BJ (cell line): ENCODE measurements at places on chromosomes 11 and 22. TPM values are rescaled to one million over a fixed set of nuclear protein-coding genes. Genes with fewer than 3 reads are reported as not detected.

The PTGDR2 gene
- polyA plus RNA-seq: 0.02 TPM in 2 replicates

GRCh38 chr11:16923987-16924386, 90.2 kb downstream of the PLEKHA7 start:
- no peak for DNase-seq

- DNase-seq: no peak
Observed at GRCh38 chr22:32799496-32799895, 2.0 kb upstream of the TIMP3 start.

DNA sequence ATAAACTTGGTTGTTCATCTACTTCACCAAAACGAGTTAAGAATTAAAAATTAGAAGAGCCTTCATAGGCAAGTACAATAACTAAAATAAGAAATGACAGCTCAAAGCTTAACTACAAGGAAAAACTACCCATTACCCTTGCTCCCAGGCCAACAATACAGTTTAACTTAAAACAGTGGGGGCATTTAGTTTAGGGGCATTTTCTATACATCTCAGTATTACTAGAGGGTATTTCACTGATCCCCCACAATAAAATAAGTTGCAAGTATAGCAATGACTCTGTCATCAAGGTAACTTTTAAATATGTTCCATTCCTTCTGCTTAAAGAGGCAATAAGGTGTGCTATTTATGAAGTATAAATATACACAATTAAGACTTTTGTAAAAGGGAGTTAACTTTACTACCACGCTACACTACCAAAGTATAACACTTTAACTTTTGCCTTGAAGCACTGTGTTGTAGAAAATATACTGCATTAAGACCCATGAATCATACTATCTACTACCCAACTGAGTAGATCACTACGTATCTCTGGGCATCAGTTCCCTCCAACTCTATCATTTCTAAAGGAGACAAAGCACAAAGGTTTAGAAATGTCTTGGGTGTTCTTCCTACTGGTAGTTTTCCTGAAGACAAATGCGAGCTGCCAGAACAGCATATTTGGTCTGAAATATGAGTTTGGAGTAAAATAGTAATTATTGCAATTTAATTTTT, 29.8 kb downstream of the CHORDC1 start:
- no peak for DNase-seq

GRCh38 chr11:117917591-117918151, 11.5 kb downstream of the TMPRSS13 start:
- no peak for DNase-seq

The FIBIN gene
- 24.7 and 29.0 TPM in 2 replicates for polyA plus RNA-seq

DNA sequence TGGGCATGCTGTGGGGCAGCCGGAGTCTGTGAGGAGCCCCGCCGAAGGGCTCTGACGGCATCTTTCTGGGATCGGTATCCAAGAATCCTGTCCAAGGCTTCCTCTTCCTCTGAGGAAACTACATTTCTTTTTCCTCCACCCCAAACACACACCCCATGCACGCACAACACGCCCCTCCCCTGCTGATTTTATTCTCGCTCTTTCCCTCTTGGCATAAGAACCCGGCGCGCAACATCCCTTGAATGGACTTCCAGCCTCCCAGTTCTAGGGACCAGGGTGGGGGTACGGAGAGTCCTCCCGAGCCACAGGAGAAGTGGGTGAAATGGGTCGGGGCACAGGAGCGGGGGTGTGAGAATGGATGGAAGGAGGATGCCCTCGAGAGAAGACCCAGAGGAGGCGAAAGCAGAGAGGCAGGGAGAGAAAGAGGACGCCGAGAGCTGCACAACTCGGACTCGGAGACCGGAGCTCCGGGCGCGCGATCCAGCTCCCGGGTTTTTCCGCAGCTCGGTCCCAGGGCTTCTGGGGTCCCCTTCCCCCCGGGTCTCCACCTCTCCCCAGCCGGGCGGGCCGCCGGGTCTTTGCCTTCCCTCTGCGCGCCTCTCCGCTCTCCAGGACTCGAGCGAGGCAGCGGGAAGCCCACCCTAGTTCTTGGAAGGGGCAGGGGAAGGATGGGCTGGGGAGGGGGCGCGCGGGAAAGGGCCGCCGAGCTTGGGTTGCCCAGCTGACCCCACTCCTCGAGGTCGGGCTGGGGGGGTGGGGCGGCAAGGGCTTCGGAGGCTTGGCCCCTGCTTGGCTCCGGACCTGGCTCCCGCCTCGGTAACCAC, 1.5 kb upstream of the LARGE1 start:
- DNase-seq: no peak

The WT1 gene
- polyA plus RNA-seq: not detected in 2 replicates

- no peak for DNase-seq
Observed at GRCh38 chr11:13629779-13630178, 38.7 kb upstream of the FAR1 start.

- no peak for DNase-seq
Observed at GRCh38 chr22:46484156-46484860, 53.1 kb downstream of the CELSR1 start.

The OSBP gene
- polyA plus RNA-seq: 10.0 and 16.1 TPM in 2 replicates

The SMTNL1 gene
- polyA plus RNA-seq: not detected in 2 replicates

DNA sequence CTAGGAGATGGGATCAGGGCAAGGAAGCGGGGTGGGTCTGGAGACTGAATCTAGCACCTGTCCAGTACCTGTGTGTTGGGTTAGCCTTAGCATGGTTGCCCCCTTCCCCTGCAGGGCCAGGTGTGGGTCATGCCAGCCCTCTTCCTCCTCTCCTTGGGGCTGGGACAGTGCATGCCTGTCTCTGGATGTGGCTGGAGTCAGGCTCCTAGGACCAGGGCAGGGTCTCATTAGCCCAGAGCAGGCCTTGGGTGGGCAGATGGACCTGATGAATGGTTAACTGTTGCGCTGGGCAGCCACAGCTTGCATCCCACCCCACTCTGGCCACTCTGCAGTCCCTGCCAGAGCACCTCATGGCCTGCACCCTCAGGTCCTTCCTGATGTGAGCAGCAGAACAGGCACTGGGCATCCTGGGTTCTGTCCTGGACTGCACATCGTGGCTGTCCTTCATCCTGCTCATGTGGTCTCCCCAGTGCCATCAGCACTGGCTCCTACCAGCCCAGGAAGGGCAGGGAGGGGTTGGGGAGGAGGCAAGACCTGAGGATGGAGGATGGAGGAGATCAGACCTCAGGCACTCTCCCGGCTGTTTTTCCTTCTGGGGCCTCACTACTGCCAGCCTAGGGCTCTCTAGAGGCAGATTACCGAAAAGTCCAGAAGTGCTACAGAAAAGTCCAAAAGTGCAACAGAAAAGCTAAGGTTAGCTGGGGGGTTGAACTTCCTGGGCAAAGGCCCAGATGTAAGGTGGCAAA, 12.8 kb upstream of the CHRM1 start:
- DNase-seq: no peak

DNA sequence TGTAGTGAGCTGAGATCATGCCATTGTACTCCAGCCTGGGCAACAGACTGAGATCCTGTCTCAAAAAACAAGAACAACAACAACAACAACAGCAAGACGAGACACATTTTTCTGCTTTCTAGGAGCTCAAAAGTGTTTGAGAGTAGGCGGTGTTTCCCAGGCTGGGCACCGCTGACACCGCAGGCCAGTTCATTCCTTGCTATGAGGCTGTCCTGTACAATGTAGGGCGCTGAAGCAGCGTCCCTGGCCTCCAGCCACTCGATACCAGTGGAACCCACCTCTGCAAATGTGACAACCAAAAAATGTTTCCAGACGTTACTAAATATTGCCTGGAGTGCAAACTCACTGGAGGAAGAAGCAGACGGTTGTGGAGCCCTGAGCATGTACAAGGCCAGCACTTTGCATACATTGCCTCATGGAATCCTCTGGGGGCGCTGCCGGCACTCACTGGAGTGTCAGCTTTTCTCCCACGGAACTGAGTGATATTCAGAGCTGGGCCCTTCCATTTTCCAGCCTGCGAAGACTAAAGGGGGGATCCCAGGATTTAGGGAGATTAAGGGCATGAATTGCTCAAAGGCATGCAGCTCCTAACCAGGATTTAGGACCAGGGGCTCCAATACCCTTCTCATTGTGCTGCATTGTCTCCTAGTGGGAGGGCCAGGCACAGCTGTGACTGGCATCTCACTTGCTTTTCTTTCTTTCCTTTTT, 5.8 kb upstream of the MIEF1 start:
- DNase-seq: no peak

The RASL10A gene
- 0.16 TPM in 1 of 2 replicates, not detected in the other for polyA plus RNA-seq

The NRIP3 gene
- 4.7 and 7.1 TPM in 2 replicates for polyA plus RNA-seq

GRCh38 chr11:112297248-112297866, 36.7 kb upstream of the PLET1 start:
- no peak for DNase-seq

The CD248 gene
- 83.0 and 180 TPM in 2 replicates for polyA plus RNA-seq

The MYOD1 gene
- not detected in 2 replicates for polyA plus RNA-seq

DNA sequence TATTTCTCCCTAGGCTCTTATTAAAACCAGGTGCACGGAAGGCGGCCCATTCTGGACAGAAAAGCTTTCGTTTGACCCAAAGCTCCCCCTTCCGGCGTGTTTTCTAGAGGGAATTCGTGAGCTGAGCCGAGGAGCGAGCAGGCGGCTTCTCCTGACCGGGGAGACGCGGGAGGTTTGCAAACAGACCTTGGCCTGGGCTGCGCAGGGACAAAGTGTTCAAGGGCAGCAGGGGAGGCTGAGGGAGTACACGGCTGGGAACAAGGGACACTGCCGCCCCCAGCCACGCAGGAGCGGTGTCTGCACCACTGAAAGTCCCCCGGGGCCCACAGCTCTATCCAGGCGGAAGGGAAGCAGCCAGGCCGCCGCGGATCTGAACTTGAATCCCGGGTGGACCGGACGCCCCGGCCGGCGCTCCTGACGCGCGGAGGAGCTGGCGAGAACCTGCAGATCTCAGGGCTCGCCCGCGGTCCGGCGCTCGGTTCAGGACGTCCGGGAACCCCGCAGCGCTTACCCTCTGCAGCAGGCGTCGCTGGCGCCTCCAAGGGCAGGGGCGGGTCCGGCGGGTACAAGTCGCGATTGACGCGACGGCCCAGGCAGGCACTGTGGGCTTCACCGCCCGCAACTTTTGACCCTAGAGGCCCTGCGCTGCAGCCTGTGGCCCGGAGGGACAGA, 101.9 kb downstream of the WT1 start:
- no peak for DNase-seq

- DNase-seq: no peak
Observed at GRCh38 chr11:123760894-123761293, 6.6 kb upstream of the OR6X1 start.

DNA sequence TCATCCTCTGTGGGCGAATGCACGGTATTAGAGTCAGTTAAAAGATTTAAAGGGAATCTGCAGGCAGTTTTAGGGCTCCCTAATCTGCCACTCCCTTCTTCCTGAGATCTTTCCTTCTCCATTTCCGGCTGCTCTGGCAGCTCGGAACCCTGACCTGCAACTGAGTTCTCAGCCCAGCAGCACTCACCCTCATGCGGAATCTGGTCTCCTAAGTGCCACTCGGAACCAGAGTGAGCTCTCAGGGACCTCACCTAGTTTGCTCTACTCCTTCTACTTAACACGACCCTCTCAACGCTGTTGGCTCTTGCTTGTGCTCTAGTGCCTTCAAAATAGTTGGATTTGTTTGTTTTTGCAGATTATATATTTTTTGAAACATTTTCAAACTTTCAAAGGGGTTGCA, 19.3 kb upstream of the IL10RA start:
- no peak for DNase-seq

DNA sequence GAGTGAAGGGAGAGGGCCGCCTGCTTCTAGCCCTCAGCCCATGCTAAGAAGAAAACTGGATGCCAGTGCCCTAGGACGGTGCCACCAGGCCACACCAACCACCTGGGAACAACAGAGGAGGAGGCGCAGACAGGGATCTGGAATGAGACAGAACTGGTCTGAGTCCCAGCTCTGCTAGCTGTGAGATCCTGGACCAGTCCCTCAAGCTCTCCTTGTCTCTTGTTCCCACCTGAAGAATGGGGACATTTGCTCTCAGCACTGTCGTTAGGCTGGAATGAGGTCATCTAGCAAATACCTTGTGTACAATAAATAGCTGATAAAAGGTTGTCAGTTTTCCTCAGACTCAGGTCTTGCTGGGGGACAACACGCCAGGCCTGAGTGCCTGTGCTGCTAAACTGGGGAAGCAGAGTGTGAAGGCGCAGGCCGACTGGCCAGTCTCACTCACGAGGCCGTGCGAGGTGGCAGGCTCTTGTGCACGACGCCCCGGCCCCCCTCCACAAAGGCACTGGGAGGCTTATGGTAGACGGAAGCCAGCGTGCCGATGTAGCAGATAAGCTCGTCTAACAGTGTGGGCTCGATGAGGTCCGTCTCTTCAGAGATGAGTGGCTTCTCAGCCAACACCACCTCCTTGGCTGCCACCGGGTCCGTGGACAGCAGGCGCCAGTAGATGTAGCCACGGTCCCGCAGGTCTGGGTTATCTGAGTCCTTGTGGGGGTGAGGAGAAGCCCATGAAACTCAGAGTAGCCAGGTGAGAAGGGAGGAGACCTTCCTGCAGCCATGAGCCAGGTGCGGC, 25.8 kb upstream of the RASL10A start:
- no peak for DNase-seq

DNA sequence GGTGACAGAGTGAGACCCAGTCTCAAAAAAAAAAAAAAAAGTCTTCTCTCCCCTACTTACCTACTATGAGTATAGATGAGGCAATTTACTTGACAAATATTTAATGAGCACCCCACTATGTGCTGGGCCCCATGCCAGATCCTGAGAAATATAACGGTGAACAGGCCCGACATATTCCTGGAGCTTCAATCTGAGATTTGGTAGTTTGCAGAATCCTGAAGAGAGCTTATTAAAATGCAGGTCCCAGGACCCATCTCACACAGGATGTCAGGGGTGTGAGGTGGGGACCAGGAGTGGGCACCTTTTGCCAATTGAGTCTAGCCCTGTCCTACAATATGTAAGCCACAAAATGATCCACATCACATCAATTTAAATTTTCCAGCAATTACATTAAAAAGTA, 44.0 kb downstream of the KCNJ4 start:
- DNase-seq: no peak

DNA sequence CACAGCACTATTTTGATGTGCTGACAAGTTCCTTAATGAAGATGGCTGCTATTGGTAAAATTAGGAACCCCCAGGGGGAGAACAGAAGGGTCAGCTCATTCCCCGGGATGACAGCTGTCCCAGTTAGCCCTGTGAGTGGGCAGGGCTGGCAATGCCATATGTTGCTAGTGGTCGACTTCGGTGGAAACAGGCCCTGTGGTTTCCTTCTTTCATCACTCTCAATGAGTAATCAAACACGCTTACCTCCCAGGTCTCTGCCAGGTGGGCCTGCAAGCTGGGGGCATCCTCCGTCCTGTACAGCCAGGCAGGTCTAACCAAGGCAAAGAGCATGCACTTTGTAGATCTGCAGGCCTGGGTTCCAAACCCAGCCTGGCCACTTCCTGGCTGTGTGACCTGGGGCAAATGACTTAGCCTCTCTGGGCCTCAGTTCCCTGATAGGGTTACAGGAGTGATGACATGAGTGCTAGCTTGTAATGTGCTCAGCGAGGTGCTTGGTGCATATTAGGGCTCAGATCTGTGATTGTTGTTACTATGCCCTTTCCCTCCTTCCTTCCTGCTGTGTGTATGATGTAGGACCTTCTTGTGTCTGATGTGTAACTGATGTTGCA, 85.2 kb downstream of the TSPAN18 start:
- DNase-seq: no peak

DNA sequence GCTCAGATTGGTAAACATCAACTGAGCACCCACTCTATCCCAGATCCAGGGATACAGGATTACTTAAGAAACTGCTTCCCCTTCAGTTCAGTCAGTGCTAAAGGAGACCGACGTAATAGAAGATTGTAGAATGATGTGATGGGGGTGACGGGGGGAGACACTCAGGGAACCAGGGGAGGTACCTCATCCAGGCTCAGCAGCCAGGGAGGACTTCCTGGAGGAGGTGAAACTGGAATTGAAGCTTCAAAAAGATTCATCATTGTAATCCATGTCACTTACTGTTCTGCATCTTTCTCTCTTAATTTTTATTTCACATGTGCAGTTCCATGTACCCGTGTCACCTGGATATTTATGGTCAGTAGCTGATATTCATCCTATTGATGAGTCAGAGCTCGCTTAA, 19.1 kb upstream of the TEF start:
- no peak for DNase-seq
